ENCODE measurements at places on chromosomes 2 and 18.

- DNase-seq: no peak
Measured at GRCh38 chr2:104344985-104345384, 508.9 kb upstream of the POU3F3 start.

DNA sequence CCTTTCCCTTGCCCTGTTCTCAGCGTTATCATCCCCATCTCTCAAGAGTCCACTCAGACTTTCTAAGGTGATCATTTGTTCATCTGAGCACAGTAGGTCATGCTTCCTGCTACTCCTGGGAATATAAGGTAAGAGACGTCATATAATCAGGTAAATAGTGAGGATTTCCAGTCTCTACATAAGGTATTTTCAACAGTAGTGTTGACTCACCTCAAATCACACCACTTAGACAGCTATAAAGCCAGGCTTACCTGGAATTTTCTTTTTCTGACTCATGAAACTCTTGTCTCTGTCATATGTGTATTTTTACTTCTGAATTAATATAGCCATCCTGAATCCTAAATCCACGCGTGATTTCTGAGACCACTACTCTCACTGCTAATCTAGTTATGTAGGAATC, 443.2 kb downstream of the ARHGAP15 start:
- no peak for DNase-seq

GRCh38 chr2:30947686-30948085, 140.4 kb upstream of the CAPN13 start:
- DNase-seq: no peak

GRCh38 chr2:227606476-227606875, 7.8 kb downstream of the SCYGR2 start:
- no peak for DNase-seq

All from NCI-H1694 treated with DMSO at 0.1 percent for 48 hours (cell line).